Suprapubic skin (tissue), 4 donors: ENCODE measurements at places on chromosomes 16 and 17. TPM values are rescaled to one million over a fixed set of nuclear protein-coding genes. Genes with fewer than 3 reads are reported as not detected.

TTYH2 gene
- 5.7 TPM for total RNA-seq

ANKRD40CL gene
- not detected for total RNA-seq

ALOX12B gene
- 122 TPM for total RNA-seq

LHX1 gene
- not detected for total RNA-seq

GRCh38 chr16:6204945-6205344 is 1107.3 kb upstream of the EEF2KMT start:
- no peak for DNase-seq

GRCh38 chr16:88613911-88614817 is 24.2 kb upstream of the IL17C start:
- no peak for DNase-seq

- DNase-seq, result peak; percentile 68
Observed at GRCh38 chr16:2149630-2150417, 1.4 kb downstream of the RAB26 start.

GRCh38 chr17:80781807-80782277 is 209.8 kb upstream of the CHMP6 start:
- no peak for DNase-seq

DNA sequence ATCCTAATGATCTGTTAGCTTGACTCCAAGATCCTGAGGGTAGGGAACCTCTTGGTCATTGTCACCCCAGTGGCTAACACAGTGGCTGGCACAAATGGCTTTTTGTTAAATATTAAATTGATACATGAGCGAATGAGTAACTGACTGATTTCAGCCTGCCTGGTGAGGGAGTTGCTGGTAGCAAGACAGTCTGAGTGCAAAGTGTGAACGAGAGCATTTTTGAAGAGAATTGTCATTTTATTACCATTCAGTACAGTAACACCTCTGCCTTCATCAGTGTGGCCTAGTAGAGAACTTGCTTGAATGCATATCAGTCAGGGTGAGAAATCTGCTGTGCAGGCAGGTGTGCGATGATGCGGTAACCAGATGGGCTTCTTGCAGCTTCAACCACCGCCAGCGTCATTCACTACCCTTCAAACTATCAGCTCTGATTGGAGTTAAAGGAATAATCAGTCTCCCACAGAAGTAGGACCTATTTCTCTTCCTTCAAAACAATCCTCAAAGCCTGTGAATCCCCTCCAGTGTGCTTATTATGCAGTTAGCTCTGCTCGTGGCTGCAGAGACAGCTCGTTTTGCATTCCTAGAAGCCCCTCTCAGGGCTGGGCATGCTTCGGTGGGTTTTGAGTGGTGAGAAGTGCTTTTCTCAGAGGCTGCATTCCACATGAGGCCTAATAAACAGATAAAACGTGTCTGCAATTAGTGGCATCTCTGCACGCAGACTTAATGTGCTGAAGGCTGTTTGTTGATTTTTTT is 29.0 kb downstream of the HEXIM2 start:
- no peak for DNase-seq

GRCh38 chr16:353404-354290 is 1.1 kb upstream of the AXIN1 start:
- peak; percentile 80 for DNase-seq

DNA sequence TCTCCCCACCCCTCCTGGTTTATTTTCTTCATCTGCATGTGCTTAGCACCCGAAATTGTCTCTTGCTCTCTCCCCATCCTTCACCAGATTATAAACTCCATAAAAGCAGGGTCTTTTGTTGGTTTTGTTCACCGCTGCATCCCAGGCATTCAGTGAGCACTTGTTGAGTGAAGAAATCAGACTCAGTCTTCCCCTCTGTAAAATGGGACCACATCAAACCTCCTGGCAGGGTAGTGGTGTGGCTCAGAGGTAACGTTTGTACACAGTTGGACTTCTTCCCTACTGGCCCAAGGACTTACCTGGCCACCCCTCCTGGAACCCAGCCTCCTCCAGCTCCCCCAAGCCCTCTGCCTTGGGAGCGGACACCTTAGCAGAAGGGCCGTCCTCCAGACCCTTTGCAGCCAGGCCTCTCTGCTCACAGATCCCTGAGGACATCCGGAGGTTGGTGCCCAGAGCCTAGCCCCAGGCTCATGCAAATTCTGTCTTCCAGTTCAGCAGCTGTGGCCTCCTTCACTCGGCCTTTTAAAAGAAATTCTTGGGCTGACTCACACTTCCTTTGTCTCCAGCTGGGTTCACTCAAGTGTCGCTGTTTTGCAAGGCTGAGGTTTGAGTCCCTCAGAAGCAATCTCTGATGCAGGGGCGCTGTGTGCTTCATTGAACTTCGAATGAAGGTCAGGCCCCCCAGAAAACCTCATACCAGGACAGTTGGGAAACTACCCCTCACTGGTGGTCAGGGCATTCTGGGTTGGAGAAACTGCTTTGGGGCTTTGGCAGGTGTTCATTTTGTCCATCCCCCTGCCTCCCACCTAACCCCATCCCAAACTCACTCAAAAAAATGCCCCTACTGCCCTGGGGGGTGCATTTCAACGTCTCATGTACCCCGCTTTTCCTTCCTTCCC is 16.8 kb upstream of the RMI2 start:
- no peak for DNase-seq

DNA sequence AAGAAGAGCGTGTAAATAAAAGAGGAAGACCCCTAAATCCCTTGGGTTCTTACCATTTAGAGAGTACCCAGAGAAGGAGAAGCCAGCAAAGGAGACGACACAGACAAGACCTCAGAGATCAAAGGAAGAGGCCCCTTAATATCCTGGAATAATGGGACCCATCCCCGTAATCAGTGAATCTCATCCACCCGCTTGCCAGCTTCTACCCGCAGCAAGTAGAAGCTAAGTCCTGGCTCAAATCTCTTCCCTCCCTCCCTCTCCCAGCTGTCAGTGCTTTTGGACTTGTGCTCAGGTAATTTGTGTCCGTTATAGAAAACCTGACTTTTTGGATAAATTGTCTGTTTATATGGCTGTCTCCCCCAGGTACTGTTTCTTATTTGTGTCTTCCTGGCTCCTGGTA is 1.9 kb downstream of the LYRM1 start:
- DNase-seq, result no peak

GRCh38 chr17:44083250-44083849 is 12.8 kb downstream of the G6PC3 start:
- no peak for DNase-seq

DNA sequence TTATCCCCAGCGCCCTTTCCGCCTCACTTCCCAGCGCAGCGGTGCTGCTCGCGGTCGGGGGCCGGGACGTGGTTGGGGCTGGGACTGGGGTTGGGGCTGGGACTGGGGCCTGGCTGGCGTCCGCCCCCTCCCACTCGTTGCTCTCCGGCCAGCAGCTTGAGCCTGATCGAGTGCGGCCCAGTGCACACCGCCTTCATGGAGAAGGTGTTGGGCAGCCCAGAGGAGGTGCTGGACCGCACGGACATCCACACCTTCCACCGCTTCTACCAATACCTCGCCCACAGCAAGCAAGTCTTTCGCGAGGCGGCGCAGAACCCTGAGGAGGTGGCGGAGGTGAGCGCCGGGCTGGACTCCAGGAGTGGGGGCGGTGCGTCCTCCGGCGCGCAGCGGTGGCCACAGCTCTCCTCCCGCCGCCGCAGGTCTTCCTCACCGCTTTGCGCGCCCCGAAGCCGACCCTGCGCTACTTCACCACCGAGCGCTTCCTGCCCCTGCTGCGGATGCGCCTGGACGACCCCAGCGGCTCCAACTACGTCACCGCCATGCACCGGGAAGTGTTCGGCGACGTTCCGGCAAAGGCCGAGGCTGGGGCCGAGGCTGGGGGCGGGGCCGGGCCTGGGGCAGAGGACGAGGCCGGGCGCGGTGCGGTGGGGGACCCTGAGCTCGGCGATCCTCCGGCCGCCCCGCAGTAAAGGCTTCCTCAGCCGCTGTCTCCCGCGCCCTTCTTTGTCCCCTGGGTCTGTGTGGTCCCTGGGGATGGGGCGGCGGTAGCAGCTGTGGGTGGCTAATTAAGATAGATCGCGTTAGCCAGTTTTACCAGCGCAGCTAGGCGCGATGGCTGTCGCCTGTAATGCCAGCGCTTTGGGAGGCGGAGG is 1.8 kb downstream of the HSD17B1 start:
- DNase-seq, result peak; percentile 93

- no peak for DNase-seq
Observed at GRCh38 chr17:14033166-14033565, 36.1 kb upstream of the COX10 start.
